Uterus (tissue), 4 donors: ENCODE measurements at places on chromosomes 16 and 17.

GRCh38 chr16:88691129-88691813 is 5.0 kb upstream of the SNAI3 start:
- no peak for DNase-seq

DNA sequence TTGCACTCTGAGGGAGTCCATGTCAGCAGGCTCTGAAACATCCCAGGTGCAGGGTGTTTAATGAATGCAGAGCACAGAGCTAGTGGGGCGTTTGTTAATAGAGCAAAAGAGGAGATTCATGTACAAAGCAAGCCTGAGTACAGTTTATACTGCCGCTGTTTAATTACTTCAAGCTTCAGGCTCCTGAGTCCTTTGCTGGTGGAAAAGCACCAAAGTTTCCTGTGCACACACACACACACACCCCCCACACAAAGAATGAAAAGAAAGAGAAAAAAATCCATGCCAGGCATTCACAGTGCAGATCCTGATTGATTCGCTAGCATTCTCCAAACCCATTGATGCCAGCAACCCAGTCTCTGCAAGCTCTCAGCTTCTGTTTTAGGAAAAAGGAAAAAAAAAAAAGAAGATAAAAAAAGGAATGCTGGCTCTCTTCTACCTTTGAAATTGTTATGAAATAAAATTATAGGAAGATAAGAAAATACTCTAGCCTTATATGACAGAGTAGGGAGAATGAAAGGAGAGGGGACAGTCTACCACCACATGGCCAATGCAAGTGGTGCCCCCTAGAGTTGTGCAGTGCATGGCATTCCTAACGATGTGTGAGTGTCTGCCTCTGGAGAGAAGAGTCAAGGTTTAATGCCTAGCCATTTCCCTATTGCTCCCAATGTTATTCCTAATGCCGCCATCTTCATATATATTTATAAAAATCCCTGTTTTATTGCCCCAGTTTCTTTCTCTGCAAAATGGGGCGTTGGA is 216.5 kb downstream of the TMEM114 start:
- no peak for DNase-seq

DNA sequence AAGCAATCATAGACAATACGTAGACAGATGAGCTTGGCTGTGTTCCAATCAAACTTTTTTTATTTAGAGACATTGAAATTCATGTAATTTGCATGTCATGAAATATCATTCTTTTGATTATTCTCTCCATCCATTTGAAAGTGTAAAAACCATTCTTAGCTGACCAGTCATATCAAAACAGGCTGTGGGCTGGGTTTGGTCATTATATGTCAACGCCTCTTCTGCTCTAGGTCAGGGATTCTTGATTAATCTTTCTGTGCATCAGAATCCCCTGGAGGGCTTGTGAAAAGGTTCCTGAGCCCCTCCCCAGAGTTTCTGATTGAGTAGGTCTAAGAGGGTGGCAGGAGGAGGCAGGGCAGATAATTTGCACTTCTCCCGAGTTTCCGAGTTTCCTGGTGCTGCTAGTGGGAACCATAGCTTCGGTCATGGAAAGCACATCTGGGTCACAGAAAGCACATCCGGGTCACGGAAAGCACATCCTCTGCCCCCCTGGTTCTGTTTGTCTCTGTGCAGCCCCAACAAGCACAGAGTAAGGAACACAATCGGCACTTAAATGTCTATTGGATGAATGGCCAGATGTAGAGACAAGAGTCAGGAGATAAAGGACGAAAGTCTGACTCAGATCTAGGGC is 16.4 kb downstream of the PIMREG start:
- DNase-seq = no peak

DNA sequence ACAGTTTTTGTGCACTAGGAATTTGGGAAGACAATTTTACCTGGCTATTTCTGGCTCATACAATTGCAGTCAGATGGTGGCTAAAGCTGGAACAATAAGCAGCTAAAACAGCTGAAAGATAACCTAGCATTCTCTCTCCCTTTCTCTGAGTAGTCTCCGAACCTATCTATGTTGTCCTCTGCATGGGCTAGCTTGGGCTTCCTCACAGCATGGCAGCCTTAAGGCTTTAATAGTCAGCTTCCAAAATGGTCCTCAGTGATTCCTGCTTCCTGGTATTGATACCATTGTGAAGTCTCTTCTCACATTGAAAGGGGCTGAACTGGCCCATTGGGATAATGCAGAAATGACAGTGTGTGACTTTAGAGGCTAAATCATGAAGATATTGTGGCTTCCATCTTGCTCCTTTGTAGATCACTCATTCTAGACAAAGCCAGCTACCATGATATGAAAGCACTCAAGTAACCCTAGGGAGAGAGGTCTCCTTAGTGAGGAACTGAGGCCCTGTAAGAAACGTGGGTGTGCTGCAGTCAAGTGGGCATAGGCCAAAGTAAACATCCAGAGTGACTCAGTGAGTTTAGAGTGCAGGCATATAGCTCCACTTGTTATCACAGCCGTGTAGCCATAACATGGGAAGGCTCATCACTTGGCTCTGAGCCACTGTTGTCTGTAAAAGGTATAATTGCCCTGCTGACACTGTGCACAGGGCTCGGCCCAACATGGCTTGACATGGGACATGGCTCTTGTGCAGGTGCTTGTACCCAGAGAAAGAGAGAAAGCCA is 5.5 kb upstream of the VKORC1 start:
- no peak for DNase-seq
